ENCODE measurements at places on chromosomes 5 and 9.

DNA sequence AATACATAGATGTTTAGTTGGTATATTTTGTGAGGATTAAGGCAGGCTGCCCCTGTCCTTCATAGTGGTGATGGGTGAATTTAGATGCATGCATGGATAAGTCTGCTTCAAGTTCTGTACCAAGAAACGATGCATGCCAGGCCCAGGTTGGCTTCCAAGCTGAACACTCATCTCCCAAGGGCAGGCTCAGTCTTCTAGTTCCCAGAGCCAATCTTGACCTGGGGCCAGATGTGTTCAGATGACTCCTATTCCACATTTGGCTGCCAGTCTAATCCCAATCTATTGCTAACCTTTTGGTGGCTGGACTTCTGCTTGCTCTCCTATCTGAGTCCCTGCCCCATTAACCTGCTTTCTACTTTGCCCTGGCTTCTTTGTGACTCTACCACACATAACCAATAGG lies 18.5 kb upstream of the SNAPC3 start:
- DNase-seq, result no peak

- no peak for DNase-seq
Measured at GRCh38 chr5:21058289-21058688, 1070.3 kb upstream of the CDH18 start.

- no peak for DNase-seq
Measured at GRCh38 chr5:574906-575305, 37.2 kb upstream of the CEP72 start.

DNA sequence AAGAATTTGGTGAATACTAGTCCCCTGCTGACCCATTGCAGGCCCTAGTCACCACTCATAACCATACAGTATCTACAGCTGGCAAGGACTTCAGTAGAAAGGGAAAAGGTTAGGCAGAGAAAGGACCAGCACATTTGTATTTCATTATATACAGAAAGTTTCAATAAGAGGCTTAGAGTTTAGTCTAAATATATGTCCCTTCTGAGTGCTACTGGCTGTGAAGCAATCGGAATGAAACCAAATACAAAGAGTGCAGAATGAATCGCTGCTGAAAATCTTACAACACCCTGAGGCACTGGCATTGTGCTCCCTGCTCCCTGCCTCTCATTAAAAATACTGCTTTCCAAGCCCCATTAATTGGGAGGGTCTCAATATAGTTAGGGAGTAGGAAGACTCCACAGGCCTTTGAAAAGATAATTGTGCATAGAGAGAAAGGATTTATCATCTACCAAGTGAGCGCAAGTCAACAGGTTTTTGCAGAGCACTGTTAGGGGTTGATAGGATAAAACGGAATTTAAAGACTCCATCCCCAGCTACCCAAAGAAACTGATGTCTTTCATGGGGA lies 110.8 kb downstream of the SLC1A3 start:
- DNase-seq, result no peak

DNA sequence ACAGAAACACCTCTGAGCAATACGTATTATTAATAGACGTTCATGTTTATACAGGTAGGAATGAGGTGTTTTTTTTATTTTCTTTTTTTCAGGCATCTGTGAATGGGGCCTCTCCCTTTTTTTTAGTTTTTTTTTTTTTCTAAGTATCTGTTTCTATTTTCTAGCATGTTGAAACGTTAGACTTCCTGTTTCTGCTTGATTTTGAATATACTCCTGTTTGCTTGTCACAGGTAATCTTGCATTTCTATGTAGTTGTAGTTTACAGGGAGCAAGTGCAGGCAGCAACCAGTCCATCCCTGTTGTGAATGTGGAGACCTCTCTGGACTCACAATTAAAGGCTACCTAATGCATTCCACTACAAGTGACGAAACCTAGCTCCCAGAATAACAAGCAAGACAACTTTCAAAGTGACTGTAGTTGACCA lies 22.8 kb upstream of the TNFAIP8 start:
- DNase-seq, result no peak

- DNase-seq, result no peak
Measured at GRCh38 chr5:128263357-128263756, 179.8 kb downstream of the SLC12A2 start.
